ENCODE measurements at places on chromosomes 2 and 18.

DNA sequence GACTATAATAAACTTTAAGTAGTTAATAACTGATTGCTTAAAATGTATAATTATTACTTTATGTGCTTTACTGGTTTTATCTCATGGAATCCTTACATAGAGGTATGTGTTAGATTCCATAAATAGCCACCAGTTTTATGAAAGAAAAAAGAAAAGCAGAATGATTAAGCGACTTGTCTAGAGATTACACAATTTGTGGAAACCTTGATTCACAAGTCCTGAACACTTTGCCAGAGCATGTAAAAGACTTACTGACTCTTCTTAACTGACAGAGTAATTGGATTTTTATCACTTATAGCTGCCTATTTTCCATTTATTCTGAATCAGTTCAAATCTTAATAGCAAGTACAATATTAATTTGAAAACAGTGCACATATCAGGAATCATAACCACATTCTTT, 448.7 kb upstream of the NETO1 start:
- no peak for DNase-seq

DNA sequence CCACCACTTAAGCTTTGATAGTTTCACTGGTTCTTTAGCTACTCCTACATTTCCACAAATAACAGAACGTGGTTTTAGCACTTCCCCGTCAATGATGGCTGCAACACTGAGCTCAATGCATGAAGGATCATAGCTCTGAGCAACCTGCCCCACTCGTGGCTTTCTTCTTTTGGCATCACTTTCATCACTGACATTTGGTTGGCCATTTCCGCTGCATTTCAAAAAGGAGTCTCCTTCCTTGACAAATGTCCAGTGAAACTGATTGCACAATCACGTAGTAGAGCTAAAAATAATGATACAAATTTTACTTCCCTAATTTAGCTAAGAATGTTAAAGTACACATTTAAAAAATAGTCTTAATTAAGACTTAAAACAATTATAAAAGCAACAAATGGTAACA, 205.2 kb upstream of the HDAC4 start:
- no peak for DNase-seq

DNA sequence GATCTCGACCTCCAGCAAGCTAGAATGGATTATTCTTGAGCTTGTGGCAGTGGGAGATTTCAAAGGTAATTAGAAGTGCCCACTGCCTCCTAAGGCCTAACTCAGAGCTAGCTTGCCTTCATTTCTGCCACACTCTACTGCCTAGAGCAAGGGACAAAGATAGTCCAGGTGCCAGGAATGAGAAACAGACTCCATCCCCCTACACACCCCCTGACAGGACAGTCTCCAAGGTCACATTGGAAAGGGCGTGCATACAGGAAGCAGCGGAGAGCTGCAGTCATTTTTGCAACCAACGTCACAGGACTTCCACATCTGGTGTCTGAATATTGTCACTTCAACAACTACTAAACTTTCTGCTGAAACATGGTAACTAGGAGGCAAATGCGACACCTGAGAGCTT, 101.0 kb upstream of the SH3BP4 start:
- DNase-seq, result no peak

GRCh38 chr18:4888251-4889040, 308.6 kb downstream of the AKAIN1 start:
- DNase-seq, result no peak

DNA sequence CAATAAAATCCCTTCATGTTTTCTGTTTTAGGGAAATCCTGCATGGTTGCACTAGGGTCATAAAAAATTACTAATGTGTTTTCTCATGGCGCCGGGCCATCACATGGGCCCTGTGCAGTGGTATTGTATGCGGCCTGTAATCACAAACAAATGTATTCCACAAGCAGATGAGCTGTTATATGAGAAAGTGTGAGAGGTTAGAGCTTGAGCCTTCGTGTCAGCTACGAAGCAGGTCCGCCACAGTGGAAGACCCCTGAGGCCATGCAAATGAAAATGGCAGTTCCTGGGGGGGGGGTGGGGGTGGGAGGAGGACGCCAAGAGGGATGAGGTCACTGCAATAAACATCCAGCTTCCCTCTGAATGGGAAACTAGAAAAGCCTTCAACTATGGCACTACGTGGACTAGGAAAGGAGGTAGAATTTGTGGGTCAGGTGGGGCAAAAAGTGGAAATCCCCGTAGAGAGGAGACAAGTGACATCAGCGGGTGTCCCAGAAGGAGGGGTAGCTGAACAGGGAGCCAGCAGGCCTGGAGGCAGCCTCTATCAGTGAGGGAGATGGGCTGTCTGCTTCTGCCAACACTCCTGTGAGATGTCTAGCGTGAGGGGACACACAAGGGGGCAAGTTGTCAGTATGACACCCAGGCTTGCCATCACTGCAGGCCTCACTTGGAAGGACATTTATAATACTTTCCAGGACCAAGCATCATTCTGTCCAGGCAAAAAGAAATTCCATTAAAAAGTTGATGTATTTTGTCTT, 130.3 kb upstream of the CTAGE1 start:
- DNase-seq, result no peak

GRCh38 chr2:143442193-143442592, 313.0 kb downstream of the ARHGAP15 start:
- DNase-seq, result no peak

GRCh38 chr2:104638859-104639202, 215.1 kb upstream of the POU3F3 start:
- no peak for DNase-seq

DNA sequence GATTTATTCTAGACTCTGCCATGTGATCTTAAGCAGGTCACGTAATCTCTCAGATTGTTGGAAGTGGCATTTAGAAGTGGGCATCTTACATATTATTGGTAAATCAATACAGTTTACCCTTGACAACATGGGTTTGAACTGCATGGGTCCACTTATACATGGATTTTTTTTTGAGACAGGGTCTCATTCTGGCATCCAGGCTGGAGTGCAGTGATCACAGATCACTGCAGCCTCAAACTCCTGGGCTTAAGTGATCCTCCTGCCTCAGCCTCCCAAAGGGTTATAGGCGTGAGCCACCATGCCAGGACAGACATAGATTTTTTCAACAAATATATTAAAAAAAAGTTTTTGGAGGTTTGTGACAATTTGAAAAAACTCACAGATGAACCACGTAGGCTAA, 144.7 kb downstream of the OTX1 start:
- no peak for DNase-seq

DNA sequence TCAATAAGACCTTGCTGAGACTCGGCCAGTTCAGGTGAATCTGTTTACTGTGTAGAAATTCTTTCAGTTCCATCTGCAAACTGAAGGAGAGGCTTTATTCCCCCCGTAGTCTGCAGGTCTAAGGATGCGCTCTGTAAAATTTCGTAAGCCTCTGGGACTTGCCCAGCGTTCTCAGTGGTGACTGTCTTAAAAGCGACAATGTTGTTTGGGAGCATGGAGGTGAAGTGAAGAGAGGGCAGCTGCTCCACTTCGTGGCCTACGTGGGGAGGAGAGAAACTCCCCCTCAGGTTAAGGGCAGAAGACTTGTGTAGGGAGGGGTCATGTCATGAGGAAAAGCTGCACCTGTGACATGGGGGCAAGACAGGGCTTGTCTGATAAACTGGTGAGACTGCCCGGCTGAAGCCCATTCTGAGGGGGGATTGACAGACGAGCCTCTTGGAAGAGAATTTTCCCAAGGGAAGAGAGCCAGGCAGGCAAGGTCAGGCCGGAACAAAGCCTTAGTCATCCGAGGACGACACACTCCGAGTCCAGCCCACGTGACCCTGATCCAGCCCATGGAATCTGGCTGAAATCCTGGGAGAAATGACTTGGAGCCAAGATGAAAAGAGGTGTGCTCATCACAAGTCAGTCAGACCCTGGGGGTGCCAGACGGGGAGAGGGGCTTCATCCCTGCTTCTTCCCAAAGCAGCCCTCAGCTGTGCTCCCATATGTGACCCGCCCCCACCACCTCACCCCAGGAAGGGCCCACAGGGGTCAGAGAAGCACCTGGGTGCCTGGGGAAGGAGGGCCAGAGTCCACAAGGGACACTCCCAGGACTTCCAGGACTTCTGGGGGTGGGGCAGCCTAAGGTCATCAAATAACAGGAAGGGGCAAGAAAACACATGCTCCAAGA, 88.5 kb upstream of the SH3BP4 start:
- no peak for DNase-seq

All from thoracic aorta (tissue), 2 donors.